Spinal cord (tissue), 10 donors: ENCODE measurements at places on chromosomes 6 and 20. TPM values are rescaled to one million over a fixed set of nuclear protein-coding genes. Genes with fewer than 3 reads are reported as not detected.

IL17F gene
- not detected for total RNA-seq

GJA10 gene
- total RNA-seq: not detected

ALDH5A1 gene
- total RNA-seq: 22.4 TPM

MCHR2 gene
- total RNA-seq: 0.11 TPM

SMLR1 gene
- not detected for total RNA-seq

SIRPB1 gene
- total RNA-seq: 0.69 TPM

TREML2 gene
- 0.40 TPM for total RNA-seq
